ENCODE measurements at places on chromosomes 2 and 18. TPM values are rescaled to one million over a fixed set of nuclear protein-coding genes. Genes with fewer than 3 reads are reported as not detected.

DNA sequence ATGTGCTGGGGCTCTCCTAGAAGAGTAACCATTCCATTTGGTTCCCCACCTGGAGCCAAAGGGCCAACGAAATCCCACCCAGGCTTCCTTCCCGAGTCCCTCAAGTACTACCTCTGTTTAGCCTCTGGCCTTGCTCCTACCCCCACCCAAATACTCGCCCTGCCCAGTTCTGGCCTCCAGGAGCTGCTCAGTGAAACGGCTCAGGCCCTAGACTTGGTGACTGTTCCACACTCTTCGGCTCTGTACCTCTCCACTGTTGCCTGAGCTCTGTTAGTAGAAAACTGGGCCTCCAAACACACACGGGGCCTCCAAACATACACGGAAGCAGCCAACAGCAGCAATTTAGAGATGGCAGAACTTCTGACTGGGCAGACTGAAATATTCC, 4.2 kb downstream of the OTX1 start:
- no peak for DNase-seq

- no peak for DNase-seq
These were observed 140.0 kb downstream of the MEIS1 start for GRCh38 chr2:66574701-66575624.

DNA sequence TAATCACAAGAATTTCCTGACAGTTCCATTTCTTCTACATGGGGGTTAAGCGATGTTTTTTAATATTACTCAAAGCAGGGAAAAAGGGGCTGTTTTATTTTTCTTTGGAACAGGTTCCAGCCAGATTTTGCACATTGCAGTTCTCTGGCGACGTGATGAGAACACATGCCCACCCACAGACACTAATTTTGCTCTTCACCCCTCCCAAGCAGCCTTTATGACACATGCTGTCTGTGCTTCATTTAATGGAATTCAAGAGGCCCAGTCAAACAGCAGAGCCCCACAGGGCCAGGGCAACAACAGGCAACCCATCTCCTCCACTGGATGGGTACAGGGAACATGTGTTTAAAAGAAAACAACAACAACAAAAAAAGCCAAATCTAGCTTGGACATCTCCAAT, 70.8 kb downstream of the SPRED2 start:
- no peak for DNase-seq

DNA sequence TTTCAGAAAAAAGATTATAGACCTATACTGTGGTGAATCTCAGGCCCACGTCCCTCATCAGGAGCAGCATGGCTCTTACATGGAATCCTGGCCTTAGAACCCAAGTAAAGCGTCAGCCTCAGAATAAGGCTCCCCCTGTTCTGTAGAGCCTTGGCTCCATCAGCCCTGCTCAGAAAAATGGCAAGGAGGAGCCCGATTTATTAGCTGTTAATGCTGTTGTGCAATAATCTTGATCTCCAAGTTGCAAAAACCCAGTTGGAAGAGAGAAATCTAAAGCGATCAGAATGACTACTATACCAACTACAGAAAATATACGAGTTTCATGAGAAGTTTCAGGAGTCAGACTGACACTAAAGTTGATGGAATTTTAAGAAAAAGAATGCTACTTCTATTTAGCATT, 35.6 kb upstream of the CTAGE1 start:
- DNase-seq: no peak

DNA sequence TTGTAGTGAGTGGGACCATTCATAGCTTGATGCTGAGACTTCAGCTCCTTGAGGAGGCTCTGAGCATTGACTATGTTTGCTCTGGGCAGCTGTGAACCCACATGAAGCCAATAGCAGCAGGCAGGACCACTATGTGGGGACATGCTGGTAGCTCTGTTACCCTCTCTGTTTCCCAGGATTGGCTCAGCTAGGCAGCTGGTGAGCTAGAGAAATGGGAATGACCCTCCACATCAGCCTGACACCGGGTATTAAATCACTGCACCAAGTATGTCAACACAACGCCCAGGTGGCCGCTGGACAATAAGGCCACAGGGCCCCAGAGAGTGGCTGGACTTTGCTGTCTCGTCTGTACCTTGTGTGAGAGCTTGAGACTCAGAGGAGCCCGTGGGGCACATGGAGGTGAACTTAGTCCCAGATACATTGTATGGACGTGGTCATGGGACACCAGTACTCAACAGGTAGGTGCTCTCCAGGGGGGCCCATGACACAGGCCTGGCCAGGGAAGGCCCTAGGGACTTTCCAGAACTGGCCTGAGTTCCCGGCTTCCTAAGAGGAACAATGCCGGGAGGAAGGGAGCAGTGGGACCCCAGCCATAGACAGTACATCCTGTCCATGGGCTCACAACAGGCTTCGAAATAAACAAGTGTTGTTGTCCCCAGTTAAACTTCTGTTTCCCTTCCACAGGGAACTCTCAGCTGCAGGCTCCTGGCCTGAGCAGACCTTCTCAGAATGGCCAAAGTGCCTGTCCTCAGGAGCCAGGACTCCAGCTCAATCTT, 35.2 kb downstream of the HS1BP3 start:
- no peak for DNase-seq

GRCh38 chr2:54704688-54705605, 18.5 kb upstream of the EML6 start:
- DNase-seq: peak; percentile 23

DNA sequence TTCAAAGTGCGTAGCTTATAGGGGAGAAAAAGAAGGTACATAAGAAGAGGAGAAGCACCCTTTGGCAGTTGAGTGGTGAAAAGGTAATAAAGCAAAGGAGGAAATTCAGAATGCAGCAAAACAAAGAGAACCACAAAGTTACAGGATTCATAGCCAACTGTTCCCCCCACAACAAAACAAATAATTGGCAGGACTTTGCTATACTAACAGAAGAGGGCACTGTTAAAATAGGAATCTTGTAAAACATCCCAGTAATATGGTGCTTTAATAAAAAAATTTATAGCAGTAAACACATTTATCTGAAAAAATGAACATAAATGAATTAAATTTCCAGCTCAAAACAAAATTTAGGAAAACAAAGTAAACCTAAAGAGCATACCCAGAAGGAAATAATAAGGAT, 42.3 kb downstream of the R3HDM1 start:
- DNase-seq: no peak

DNA sequence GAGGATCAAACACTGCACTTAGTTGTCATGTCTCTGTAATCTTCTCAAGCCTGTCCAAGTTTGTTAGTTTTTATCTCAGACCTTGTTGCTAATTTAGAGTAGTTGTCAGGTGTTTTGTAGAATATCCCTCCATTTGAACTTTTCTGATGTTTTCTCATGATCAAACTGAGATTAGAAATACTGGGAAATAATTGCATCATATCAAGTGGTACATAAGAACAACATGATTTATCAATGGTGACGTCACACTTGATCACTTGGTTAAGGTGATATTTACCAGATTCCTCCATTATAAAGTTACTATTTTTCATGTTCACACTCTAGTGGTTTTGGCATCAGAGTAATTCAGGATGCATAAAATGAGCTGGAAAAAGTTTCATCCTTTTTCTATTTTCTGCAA, 1182.4 kb upstream of the ZEB2 start:
- no peak for DNase-seq

DNA sequence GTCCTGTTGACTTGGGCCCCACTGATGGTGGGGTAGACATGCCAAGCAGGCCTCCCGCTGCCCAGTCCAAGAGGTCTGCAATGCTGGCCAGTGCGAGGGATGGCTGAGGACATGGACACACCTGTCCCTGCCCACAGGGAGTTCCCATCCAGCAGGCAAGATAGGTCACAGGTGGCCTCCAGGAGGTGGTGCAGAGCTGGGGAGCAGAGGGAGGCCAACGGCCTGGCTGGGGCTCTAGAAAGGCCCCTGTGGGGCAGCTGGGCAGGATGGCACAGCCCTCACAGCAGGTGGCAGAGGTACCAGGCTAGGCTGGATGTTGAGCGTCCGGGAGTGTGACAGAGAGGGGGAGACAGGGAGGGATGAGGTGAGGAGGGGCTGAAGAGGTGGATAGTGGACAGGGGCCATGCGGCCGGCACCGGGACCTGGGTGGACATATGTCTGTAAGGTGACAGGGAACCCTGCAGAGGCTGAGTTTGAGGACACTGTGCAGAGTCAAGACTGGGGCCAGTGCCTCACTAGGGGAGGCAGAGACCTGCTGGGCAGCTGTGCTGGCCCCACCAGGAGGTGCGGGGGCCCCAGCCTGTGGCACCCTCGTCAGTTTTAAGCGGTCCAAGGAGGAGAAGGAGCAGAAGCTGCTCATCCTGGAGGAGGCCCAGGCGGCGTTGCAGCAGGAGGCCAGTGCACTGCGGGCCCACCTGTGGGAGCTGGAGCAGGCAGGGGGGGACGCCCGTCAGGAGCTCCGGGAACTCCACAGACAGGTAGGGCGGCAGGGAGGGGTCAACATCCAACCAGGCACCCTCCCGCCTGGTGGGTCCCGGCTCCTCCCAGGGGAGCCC, 34.3 kb upstream of the SNED1 start:
- DNase-seq: no peak

DNA sequence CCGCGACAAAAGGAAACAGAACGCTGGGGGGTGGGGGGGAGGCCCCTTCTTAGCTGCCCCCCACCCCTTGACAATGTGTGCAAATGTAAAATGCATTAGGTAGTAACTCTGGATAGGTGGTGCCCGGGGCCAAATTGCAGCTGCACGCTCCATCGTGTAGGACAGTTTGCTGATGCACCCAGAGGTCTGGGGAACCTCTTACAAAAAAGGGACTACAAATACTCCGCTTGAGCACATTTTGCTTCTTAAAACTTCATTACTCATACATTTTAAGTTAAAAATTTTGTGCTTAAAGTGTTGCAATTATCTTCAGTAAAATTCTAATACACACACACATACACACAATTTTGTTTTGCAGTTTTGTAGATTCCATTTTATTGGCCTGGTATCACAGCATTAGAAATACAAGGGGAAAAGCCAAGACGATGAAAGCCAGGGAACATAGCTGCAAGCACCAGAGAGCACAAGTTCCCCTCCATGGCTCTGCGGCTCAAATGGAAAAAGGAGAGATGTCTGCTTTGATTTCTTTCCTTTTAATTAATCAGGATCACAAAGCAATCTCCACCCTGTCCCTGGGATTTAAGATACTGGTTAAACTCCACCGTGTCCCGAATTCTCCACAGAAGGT, 582.1 kb downstream of the ZEB2 start:
- no peak for DNase-seq

DNA sequence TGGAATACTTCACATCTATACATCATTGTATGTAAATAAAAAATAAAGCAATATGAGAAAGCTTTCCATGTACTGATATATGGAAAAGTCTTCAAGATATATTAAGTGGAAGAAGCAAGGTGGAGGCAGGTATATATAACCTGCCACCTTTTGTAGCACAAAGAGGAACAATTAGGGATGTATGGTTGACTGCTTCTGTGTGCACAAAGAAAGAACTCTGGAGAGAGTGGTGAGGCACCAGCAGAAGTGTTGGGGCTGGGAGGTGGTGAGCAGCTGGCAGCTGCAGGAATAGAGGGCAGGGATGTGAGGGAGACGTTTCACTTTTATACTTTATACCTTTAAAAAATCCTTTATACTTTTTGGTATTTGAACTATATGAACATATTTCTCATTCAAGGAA, 26.1 kb downstream of the KIF5C start:
- no peak for DNase-seq

DNA sequence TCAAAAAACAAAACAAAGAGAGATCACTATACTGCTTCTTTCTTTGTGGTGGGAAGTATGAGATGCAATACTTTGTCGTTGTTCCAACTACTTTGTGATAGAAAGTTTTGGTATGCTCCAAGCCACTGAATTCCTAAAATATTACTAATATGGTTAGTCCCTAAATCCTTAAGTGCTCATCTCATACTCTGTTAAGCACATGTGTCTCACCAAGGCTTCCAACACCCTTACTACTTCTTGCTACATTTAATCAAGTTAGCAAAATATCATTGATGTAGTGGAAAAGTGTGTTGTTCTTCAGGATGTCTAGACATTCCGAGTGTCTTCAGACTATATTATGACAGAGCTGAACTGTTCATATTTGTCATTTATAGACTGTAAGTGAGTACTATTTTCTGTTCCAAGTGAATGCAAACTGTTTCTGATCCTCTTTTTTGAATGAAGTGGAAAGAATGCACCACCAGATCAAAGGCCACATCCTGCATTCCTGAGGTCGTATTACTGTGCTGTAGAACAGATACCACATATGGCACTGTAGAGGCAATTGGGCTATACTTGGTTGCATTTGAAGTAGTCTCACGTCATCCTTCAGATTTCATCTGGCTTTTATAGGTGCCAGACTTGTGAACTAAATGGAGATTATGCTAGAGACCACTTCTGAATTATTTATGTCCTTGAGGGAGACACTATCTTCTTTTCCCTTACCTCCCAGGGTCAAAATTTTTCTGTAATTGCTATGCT, 298.4 kb upstream of the ZNF521 start:
- no peak for DNase-seq

The ACKR3 gene
- polyA plus RNA-seq: 69.8 TPM

The IL36G gene
- 0.17 TPM for polyA plus RNA-seq

The MLPH gene
- polyA plus RNA-seq: 1.1 TPM

The CHRNG gene
- polyA plus RNA-seq: 0.99 TPM
